Activated naive CD4-positive, alpha-beta T cell (primary cell): ENCODE measurements at places on chromosomes 1 and 21.

- DNase-seq: no peak
Observed at GRCh38 chr1:167905182-167905581, 8.8 kb downstream of the ADCY10 start.

DNA sequence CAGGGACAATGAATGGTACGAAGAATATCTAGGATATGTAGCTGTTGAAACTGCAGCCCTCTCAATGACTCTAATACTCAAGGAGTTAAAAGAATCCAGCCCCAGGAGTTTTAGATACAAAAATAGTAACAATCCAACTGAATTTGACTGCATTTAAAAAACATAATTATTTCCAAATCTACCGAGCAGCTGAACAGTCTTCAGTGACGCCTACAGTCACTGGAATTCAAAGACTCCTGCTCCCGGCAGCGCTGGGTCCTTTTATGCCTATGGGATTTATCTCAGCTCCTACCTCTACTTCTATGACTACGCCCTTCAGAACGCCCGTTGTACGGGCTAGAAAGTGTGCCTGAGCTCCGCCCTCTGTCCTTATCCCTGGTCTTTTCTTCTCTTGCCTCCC is 55.7 kb downstream of the WARS2 start:
- no peak for DNase-seq

DNA sequence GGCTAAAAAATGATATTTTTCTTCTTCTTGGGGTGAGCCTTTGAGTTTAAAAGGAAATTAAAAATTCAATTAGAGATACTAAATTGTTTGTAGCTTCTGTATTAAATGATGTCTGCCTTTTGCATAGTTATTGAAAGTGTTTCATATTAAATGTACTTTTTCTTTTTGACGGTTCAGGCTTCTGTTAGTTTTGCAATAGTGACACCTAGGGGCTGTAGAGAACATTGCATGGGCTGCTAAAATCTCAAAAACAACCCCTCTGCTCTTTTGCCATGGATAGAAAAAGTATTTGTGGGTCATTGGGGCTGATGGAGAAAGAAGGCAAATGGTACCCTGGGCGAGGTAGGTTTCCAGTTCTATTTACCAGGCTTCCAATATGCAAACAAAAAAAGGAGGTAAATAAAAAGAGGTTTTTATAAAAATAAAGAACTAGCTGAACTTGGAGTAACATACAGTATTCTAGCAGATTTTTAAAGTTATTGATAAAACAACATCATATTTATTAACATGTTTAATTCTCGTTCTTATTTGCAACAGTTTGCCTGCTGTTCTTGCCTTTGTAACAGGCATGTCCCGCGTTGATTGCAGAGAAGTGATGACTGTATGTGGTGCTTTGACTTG is 115.4 kb upstream of the HOOK1 start:
- no peak for DNase-seq

GRCh38 chr1:197807739-197808453 is 32.6 kb upstream of the DENND1B start:
- DNase-seq: no peak

DNA sequence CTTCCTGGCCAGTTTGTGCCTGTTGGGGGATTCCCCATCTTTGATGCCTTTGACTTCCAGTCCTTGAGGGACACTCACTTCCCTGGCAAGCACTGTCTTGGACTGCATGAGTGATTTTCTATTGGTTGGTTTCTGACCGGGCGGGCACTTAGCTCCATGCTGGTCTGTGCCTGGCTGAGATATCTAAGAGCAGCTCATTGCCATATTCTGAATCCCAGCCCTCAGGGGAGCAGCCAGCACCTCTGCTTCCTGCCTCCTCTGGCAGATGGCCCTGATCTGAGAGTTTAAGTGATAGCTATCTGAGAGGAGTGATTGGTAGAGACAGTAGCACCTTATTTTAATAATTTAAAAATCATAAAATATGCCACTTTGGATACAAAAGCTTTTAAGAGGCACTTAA is 52.5 kb downstream of the DISC1 start:
- no peak for DNase-seq

GRCh38 chr1:172717722-172718465 is 59.0 kb downstream of the FASLG start:
- no peak for DNase-seq

- DNase-seq: no peak
Observed at GRCh38 chr1:79981481-79981880, 975.0 kb upstream of the ADGRL4 start.

DNA sequence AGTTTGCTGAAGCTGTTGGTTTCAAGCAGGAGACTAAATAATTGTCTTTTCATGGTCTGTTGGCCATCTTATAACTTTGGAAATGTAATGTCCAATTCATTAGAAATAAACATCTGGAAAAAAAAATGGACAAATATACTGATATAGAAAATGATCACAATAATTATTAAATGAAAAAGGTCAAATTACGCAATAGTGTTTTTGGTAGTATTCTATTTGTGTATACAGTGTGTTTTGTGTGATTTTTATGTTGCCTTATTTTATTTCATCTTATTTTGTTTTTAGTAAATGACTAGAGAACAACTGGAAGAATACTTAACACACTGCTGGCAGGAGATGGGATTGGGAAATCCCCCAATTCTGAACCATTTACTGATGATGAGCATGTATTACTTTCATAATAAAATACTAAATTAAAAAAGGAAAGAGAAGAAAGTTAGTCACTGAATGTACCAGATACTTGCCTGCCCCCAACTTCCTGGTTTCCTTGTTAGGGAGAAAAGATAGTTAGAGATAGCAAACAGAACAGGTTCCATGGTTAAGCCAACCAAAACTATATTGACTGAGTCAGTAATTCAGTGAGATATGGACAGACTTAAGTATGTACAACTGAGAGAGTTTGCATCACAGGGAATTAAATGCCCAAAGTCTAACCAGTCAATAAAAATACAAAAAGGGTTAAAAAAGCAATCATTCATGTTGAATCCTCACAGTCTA is 24.0 kb upstream of the SAMD13 start:
- no peak for DNase-seq

GRCh38 chr21:42565206-42565810 is 51.7 kb downstream of the SLC37A1 start:
- DNase-seq: no peak

GRCh38 chr1:43473463-43473862 is 19.7 kb upstream of the HYI start:
- no peak for DNase-seq

- DNase-seq: no peak
Observed at GRCh38 chr1:66678146-66678545, 74.1 kb upstream of the DYNLT5 start.

DNA sequence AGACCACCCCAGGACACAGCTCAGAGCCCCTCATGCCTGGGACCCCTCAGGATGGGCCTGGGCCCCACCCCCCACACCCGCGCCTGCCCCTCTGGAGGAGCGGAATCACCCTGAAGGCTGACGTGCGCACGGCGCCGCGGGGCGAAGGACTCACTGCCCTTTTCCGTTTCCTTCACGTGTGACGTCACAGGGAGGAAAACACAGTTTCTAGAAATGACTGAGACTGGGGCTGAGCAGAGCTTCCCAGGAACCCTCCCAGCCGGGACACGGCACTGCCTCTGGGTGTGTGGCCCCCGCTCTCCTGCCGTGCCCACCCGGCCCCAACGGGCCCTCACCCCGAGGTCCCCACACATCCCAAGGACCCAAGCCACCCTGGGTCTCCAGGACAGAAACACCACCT is 5.4 kb upstream of the TNFRSF4 start:
- DNase-seq: no peak

- DNase-seq: no peak
Observed at GRCh38 chr1:93023281-93023680, 55.8 kb upstream of the MTF2 start.

- DNase-seq: no peak
Observed at GRCh38 chr1:18188820-18189517, 81.4 kb downstream of the IGSF21 start.

DNA sequence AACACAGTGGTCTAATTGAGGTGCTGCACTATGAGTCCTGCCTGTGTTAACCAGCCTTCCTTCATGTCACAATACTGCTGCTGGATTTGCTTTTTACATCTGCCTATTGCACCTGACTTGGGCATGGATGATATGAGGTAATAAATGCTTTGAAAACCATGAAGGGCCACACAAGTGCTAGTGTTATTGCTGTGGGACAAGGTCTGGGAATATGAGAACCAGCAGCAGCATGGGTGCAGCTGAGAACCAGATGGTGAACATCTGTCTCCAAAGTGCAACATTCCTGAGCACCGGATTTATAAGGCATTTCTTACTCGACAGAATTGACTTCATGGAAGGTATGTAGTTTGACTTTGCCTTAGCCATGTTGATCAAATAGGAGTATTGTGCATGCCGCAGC is 16.6 kb downstream of the TRIM45 start:
- DNase-seq: no peak

GRCh38 chr1:182752077-182752988 is 37.2 kb upstream of the NPL start:
- no peak for DNase-seq

GRCh38 chr1:94144836-94145235 is 23.9 kb upstream of the ABCA4 start:
- DNase-seq: no peak

DNA sequence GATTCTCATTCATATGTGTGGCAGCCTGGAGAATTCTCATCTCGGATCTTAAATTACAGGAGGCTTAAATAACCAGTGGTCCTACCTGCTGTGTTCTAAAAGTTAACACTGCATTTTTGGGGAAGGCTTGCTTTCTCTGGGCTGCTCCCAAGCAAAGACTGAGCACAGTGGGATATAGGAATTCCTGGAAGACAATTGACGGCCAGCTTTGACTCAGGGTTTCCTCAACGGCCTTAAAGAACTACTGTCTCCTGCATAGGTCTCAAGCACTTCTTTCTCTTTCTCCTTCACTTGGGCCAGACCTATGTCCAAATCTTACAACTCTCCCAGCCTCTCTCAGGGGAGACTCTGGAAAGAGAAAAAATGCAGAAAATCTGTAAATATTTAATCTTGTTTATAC is 1.0 kb upstream of the KRTAP13-3 start:
- no peak for DNase-seq

DNA sequence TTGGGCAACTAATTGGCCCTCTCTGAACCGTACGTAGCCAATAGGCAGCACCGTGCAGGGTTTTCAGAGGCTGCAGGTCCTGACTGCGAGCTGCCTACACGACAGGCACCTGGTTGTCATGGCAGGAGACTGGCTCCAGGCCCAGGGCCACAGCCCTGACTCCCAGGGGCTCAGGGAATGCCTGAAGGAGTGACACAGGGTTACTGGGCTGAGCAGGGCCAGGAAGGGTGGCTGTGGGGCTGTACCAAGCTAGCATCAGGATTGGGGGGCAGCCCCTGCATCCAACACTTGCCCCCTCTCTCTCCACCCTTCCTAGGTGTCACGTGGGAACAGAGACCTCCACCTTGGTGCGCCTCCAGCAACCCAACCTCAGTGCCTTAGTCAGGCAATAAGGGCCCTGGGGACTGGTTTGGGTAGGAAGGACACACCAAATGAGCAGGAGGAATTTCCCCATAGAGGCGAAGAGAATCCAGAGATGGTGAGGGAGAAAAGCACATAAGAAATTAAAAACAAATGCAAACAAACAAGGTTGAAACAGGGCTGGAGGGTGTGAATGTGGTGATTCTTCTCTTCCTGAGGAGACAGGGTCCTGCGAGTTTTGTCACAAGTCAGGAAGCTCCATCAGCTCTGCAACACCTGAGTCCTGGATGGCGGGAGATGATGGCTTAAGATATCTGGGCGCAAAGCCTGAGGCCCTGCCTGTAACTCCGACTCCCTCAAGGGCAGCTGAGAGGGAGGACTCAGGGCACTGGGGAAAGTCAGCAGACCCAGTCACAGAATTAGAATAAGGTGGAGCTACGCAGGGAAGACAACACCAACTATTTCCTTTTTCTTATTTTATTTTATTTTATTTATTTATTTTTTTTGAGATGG is 19.7 kb upstream of the RNU1-4 start:
- no peak for DNase-seq

DNA sequence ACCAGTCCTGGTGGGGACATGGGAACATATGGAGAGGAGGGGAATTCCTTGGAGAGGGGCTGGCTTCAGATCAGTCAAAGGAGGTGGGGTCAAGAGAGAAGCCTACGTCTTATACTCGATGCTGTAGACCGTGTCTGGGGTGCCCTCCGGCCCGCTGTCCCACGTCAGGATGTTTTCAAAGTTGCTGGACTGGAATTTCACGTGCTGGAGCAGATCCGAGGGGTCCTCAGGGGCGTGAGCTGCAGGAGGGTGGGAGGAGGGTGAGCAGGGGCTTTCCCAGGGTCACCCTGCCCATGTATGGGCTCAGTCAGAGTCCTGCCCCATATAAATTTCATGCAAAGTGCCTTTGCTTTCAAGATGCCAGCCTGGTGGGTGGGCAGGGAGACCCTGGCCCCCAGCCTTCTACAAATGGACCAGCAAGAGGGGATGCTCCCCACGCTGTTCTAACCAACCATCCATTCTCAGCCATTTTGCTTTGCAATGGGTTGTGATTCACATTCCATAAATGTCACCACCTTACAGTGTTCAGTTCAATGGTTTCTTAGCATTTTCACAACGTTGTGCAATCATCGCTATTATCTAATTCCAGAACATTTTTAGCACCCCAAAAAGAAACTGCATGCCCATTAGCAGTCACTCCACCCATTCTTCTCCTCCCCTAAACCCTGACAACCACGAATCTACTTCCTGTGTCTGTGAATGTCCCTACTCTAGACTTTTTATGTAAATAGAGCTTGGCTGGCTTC is 4.3 kb downstream of the IL22RA1 start:
- DNase-seq: no peak

- no peak for DNase-seq
Observed at GRCh38 chr1:57898531-57898930, 474.7 kb upstream of the DAB1 start.

DNA sequence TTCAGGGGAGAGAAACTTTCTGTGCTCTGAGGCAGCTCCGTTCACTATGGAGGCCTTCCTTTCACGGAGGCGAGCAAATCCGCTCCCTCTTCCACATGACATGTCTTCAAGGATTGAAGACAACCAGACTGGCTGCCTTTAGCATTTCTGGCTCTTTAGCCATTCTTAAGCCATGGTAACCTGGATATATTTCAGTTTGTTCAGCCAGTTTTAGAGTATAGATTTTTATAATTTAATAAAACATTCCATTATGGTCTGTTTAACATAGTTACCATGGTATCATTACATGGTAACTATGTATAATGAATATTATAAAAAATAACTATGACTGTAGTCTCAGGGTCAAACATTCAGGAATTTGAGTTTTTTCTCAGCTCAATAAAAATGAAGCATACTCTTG is 54.2 kb upstream of the NFIA start:
- no peak for DNase-seq

GRCh38 chr1:182338806-182339370 is 52.7 kb downstream of the GLUL start:
- DNase-seq: no peak
